ENCODE measurements at places on chromosomes 1 and 21.

DNA sequence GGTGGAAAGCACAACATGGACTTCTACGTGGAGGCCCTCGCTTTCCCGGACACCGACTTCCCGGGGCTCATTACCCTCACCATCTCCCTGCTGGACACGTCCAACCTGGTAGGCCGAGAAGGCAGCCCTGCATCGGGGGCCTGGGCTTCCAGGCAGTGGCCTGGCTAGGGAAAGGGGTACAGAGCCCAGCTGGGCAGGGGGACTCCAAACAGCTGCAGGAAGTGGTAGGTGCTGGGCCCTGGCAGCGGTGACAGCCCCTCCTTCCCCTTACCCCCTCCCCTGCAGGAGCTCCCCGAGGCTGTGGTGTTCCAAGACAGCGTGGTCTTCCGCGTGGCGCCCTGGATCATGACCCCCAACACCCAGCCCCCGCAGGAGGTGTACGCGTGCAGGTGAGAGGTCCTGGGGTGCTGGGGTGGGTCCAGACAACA, 30.0 kb upstream of the PADI6 start:
- DNase-seq: no peak

GRCh38 chr1:244654108-244655038, 1.4 kb downstream of the DESI2 start:
- DNase-seq: no peak

- no peak for DNase-seq
Observed at GRCh38 chr1:219931033-219931432, 2.7 kb upstream of the SLC30A10 start.

DNA sequence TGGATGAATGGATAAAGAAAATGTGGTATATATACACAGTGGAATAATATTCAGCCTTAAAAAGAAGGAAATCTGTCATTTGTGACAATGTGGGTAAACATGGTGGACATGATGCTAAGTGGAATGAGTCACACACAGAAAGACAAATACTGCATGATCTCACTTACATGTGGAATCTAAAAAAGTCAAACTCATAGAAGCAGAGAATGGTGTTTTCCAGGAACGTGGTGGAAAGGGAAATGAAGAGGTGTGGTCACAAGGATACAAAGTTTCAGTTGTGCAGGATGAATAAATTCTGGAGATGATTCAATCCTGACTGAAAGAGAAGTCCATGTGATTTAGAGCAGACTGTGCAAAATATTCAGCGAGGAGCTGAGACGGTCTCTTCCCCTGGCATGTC, 56.6 kb downstream of the RYR2 start:
- no peak for DNase-seq

Data from left forelimb (tissue), 1 donor.